Activated CD4-positive, alpha-beta memory T cell treated with anti-CD3 and anti-CD28 coated beads for 36 hours (primary cell): ENCODE measurements at places on chromosomes 13 and 19.

GRCh38 chr13:111925146-111925875 lies 141.6 kb upstream of the SOX1 start:
- DNase-seq, result no peak
- H3K27ac ChIP-seq, result no peak overlapping the region
- no peak overlapping the region for H3K4me3 ChIP-seq
- no peaks in the 10 kb centered on the region for H3K36me3 ChIP-seq

GRCh38 chr13:30681843-30682242 lies 53.5 kb upstream of the ALOX5AP start:
- H3K27ac ChIP-seq, result no peak overlapping the region
- peaks cover 6% of the 10 kb centered on the region for H3K4me1 ChIP-seq
- H3K4me3 ChIP-seq, result no peak overlapping the region
- H3K27me3 ChIP-seq, result no peaks in the 10 kb centered on the region
- no peak for DNase-seq
- no peaks in the 10 kb centered on the region for H3K36me3 ChIP-seq

GRCh38 chr19:30227661-30228112 lies 144.5 kb upstream of the ZNF536 start:
- peaks cover 20% of the 10 kb centered on the region for H3K4me1 ChIP-seq
- peaks cover 64% of the 10 kb centered on the region for H3K27me3 ChIP-seq

DNA sequence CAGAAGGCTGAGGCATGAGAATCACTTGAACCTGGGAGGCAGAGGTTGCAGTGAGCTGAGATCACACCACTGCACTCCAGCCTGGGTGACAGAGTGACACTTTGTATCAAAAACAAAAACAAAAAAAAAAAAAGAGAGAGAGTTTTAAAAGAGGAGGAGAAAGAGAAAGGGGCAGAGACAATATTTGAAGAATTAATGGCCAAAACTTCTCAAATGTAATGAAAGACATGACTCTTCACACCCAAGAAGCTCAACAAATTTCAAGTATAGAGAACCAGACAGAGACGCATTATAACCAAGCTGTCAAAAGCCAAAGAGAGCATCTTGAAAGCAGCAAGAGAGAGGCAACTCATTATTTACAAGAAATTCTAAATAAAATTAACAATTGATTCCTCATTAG lies 36.9 kb upstream of the USP12 start:
- no peak overlapping the region for H3K4me3 ChIP-seq
- H3K4me1 ChIP-seq, result no peaks in the 10 kb centered on the region
- H3K27me3 ChIP-seq, result no peaks in the 10 kb centered on the region
- no peak overlapping the region for H3K27ac ChIP-seq
- H3K36me3 ChIP-seq, result peaks cover 5% of the 10 kb centered on the region

GRCh38 chr19:17607936-17608335 lies 52.5 kb downstream of the COLGALT1 start:
- H3K4me1 ChIP-seq, result peaks cover 7% of the 10 kb centered on the region
- no peak overlapping the region for H3K4me3 ChIP-seq
- DNase-seq, result no peak
- H3K27me3 ChIP-seq, result peaks cover 14% of the 10 kb centered on the region
- H3K27ac ChIP-seq, result no peak overlapping the region

DNA sequence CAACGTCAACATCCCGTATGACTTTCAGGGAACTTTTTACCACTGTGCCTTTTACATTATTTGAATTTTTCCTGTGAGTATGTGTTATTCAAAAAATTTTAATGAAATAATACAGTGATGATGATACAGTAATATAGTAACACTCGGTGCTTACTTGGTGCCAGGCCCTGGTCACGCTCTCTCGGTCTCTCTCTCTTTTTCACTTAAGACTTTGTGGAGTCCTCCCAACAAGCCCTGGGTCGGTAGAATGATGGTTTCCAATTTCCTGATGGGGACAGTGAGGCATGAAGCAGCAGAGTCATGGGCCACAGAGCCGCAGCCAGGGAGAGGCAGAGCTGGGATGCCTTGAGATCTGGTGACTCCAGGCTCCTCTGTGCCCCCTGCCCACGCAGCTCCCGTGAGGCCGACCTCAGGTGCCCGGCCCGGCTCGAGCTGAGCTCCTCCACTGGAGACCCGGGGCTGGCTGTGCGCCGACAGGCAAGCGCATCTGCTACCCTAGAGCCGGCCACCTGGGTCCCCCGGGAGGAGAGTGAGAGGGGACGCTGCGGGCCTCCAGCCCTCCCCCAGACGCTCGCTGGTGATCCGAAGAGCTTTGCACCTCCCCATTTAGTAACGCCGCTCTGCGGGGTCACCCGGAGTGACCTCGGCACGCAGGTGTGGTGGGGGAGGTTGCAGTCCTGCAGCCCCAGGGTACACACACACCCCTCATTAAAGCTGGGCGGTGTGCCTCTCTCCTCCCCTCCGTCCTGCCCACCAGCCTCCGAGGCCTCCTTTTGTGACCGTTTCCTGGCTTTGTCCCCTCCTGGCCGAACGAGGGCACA lies 4.4 kb upstream of the SBK3 start:
- no peak overlapping the region for H3K27ac ChIP-seq
- no peak for DNase-seq
- H3K4me1 ChIP-seq, result no peaks in the 10 kb centered on the region
- H3K36me3 ChIP-seq, result no peaks in the 10 kb centered on the region
- peaks cover 19% of the 10 kb centered on the region for H3K27me3 ChIP-seq
- no peak overlapping the region for H3K4me3 ChIP-seq

- peaks cover 50% of the 10 kb centered on the region for H3K36me3 ChIP-seq
- no peak overlapping the region for H3K4me3 ChIP-seq
- DNase-seq, result no peak
- no peaks in the 10 kb centered on the region for H3K4me1 ChIP-seq
- H3K27me3 ChIP-seq, result no peaks in the 10 kb centered on the region
- H3K27ac ChIP-seq, result no peak overlapping the region
Measured at GRCh38 chr19:328025-328505, 16.5 kb downstream of the MIER2 start.
